Midbrain (tissue), 1 donor: ENCODE measurements at places on chromosomes 3 and 15.

DNA sequence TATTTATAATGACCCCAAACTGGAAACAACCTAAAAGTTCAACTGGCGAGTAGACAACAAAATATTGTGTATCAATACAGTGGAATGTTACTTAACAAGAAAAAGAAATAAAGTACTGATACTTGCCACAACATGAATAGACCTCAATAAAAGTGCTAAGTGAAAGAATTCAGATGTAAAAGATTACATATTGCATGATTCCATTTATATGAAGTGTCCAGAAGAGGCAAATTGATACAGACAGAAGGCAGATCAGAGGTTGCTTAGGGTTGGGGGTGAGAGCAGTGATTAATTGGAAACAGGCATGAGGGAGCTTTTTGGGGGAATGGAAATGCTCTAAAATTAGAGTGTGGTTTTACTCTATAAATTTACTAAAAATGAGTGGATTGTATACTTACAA, 183.3 kb downstream of the SATB1 start:
- DNase-seq: no peak

DNA sequence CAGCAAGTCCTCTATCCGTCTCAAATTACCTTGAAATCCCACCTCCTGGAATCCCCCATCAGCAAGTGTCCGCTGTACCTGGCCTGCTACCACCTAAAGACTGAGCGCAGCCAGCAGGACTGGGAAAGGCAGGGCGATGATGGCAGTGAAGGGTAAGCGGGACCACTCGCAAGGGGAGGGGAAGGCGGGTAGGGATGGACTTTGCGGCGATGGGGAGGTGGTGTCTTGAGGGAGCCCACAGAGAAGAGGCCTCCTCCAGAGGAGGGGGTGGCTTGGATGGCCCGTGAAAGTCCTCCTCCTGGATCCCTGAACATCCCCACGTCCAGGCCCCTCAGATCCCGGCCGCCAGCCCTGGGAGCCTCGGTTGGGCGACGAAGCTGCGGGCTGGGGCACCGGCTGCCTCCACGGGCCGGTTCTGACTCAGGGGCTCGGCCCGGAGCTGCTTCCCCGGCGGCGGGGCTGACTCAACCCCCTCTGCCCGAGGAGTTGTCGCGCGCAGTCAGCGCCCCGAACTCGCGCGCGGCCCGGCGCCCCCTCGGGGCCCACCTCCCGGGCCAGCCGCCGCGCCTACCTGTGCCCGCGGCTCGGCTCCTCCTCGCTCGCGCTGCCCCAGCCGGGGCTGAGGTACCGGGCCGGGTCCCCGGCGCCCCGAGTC, 512 bp downstream of the LARP6 start:
- DNase-seq: peak; percentile 39

DNA sequence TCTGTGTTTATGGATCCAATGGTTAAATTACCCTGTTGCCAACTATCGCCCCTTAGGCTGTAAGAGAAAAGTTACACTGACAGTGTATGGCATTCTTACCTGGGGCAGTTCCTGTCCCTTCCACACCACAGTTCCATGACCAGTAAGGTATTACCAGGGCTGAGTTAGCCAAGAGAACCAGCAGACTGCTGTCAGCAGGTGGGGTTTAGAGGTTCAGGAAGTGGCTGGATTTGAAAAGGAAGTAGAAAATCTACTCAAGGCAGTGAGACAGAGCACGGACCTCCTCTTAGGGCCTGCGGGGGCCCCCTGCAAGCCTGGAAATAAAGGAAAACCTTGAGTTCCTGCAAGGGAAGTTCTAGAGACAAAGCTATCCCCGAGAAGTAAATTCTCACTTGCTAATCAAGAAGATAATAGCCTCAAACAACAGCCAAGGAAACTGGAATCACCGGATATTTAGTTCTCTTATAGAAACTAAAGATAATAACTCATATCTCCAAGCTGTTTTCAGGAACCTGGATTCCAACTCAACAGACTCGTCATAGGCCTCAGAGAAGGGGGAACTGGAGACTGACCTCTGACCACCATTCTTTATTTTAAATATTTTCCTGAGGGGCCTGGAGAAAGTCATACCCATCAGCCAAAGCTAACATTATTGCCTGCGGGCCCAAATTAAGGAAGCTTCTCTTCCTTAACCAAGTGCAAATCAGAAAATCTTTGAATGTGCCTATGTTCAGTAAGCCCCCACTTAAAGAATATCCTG, 161.7 kb downstream of the ANXA2 start:
- no peak for DNase-seq

GRCh38 chr3:105559856-105560255, 193.1 kb downstream of the ALCAM start:
- no peak for DNase-seq

GRCh38 chr3:128413413-128414205, 53.1 kb downstream of the DNAJB8 start:
- DNase-seq: no peak
